ENCODE measurements at places on chromosomes 2 and 18.

- no peak for DNase-seq
Observed at GRCh38 chr2:218039171-218039570, 29.9 kb upstream of the RUFY4 start.

DNA sequence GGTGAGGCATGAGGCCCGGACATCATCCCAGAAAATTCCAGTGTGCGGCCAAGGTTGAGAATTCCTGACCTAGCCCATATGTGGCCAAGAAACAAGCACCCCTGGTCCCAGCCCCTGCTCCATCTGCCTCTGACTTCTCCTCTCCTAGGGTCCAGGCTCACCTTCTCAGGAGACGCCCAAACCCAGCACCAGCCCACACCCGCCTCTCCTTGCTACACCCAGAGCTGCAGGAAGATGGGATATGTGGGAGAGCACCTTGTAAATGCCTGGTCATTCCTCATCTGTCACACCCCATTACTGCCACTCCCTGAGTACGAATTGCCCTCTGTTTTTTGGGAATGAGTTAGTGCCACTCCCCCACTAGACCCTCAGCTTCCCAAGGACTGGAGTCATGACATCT is 7.3 kb upstream of the ATP6V1B1 start:
- no peak for DNase-seq

- DNase-seq = no peak
Observed at GRCh38 chr2:197798187-197798586, 6.2 kb upstream of the PLCL1 start.

GRCh38 chr18:46282646-46283045 is 178.5 kb downstream of the HAUS1 start:
- no peak for DNase-seq

GRCh38 chr2:156322051-156322685 is 10.4 kb downstream of the NR4A2 start:
- DNase-seq = no peak
